ENCODE measurements at places on chromosomes 2 and 18.

GRCh38 chr2:216109962-216110614 lies 940 bp downstream of the XRCC5 start:
- H3K27ac ChIP-seq, result peak overlapping the region; percentile 78
- no peaks in the 10 kb centered on the region for H3K27me3 ChIP-seq
- H3K36me3 ChIP-seq, result peaks cover 24% of the 10 kb centered on the region
- H3K4me1 ChIP-seq, result peaks cover 49% of the 10 kb centered on the region
- peak overlapping the region; percentile 93 for H3K4me3 ChIP-seq
- peak; percentile 39 for DNase-seq

DNA sequence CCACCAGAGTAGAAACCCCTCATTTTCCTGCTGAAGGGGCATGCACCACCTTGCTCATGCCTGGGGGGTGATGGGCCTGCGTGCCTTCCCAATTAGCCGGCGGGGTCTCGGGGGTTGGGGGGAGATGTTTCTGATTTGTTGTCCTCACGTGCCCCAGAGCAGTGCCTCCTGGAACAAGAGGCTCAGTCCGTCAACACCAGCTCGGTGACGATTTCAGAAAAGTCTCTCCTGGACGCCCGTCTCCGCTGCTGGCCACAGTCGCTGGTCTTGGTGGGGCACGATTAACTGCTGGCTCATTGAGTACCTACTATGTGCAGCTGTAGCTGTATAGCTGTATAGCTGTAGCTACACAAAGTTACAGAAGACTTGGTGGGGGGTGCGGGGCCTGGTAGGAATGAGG lies 4.4 kb downstream of the ACKR3 start:
- DNase-seq, result no peak
- no peaks in the 10 kb centered on the region for H3K36me3 ChIP-seq
- H3K4me1 ChIP-seq, result peaks cover 61% of the 10 kb centered on the region

GRCh38 chr2:236400594-236401360 lies 136.6 kb upstream of the ASB18 start:
- DNase-seq, result no peak
- no peak overlapping the region for H3K27ac ChIP-seq
- H3K36me3 ChIP-seq, result no peaks in the 10 kb centered on the region
- H3K4me3 ChIP-seq, result no peak overlapping the region

- H3K27ac ChIP-seq, result no peak overlapping the region
- DNase-seq, result no peak
- H3K4me3 ChIP-seq, result no peak overlapping the region
- peaks cover 7% of the 10 kb centered on the region for H3K4me1 ChIP-seq
- no peaks in the 10 kb centered on the region for H3K36me3 ChIP-seq
These were observed 41.7 kb downstream of the KIAA2012 start for GRCh38 chr2:202114795-202115194.

DNA sequence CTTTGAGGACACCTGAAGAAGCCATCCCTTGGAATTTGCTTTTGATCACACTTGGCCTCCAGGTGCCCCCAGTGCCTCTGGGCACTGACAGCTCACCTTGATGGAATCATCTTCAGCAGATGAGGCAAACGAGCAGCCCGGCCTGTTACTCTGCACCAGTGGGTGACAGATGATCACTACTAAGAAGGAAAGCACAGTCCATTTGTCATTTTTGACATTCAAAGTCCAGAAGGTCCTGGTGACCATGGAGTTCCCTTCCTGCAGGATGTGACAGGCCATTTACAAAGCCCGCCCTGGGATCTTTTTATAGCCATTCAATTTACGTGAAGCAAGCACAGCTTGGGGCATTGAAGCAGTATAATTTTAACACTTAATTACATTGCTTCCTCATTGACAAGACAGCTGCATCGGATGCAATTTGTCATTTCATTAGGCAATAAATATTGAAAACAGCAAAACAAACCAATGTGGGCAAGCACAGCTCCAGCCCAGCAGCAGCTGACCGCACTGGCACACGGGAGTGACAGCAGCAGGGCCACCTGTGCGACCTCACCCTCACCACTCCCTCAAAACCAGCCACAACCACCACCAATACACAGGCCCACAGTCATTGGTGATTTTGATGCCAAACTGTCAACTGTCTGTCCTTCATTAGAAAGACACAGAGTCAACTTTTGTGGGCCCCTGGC lies 76.0 kb upstream of the SLC66A3 start:
- H3K4me3 ChIP-seq, result no peak overlapping the region
- no peak for DNase-seq
- no peak overlapping the region for H3K27ac ChIP-seq
- no peaks in the 10 kb centered on the region for H3K4me1 ChIP-seq
- H3K36me3 ChIP-seq, result no peaks in the 10 kb centered on the region

DNA sequence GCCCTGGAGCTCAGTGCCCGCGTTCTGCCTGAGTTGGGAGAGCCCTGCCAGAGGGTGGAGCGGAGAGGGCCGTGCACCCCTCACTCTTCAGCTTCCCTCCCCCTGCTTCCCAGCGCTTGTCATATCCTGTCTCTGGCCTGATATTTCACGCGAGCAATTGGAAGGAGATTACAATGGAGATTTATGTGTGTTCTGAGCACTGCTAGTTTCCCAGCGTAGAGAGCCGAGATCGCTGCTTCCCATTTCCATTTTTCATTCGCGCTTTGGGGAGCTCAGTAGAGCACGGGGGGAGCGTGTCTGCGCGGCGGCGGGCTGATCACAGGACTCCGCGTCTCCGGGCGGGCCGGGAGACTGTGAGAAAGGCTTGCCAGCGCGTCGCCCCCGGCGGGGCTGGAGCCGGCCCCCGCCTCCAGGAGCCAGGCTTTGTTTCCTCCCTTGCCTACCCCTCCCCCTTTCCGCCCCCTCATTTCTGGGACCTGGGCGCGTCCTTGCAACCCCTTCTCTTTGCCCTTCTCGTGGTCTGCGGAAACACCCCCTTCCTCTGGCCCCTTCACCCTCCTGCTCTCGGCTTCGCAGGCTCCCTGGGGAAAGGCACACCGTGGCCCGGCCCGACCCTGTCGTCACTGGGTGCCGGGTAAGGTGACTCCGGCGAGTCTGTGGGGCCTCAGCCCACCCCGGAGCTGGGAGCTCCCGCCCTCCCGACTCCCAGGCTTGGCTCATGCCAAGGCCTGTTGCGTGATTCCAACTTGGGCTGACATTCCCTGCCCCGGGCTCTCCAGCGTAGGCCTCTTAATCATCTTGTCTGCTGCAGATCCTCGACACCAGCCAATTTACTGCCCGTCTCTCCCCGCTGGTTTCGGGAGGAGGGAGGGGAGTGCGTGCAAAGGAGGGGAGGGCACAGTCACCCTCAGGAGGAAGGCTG lies 5.8 kb downstream of the DLX2 start:
- DNase-seq, result peak; percentile 61
- H3K27ac ChIP-seq, result no peak overlapping the region
- peak overlapping the region; percentile 44 for H3K4me3 ChIP-seq
- peaks cover 100% of the 10 kb centered on the region for H3K27me3 ChIP-seq
- H3K36me3 ChIP-seq, result no peaks in the 10 kb centered on the region

DNA sequence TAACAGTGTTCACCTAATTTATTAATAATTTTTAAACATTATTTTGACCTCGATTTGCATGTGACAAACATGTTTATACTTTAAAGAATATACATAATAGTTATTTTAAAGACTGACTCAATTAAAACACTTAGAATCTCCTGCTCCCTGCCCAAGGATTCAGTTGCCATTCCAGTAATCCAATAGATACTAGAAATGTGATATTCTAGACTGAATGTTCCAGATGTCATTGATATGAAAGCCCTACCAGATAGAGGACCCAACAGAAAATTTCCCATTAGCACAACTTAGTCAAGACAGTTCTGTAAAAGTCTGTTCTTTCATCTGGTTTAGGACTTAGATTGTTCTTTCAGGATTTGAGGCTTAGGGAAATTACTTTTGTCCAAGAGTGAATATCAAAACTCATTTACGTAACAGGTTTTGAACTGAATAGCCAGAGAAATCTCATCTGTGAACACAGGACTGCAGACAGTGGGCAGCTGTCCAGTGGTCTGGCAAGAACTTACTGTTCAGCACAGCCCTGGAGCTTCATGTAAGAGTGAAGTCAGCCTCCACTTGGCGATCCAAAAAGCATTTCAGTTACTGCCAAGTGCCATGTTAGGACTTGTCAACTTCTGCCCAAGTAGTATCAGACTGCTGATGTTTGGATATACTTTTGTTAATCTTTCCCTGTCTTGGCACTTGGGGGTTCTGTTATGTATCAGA lies 77.5 kb downstream of the OSBPL6 start:
- peaks cover 8% of the 10 kb centered on the region for H3K4me1 ChIP-seq
- H3K27ac ChIP-seq, result no peak overlapping the region
- no peaks in the 10 kb centered on the region for H3K36me3 ChIP-seq
- no peaks in the 10 kb centered on the region for H3K27me3 ChIP-seq

DNA sequence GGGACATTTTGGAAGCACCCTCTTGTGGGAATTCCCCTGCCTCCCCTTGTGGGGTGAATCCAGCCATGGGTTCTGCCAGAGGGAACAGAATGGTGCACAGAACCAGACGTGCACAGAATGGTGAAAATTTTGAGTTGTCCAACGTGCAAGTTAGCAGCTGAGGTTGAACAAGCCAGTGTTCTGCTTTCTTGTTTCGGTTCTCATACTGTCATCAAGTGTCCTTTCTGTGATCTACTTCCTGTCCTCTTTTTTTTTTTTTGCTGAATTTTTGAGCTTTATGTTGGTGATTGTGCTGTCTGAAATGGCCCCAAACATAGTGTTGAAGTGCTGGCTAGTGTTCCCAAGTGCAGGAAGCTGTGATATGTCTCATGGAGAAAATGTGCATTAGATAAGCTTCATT lies 21.5 kb upstream of the REEP1 start:
- DNase-seq, result no peak
- H3K27me3 ChIP-seq, result no peaks in the 10 kb centered on the region
- no peak overlapping the region for H3K27ac ChIP-seq
- no peak overlapping the region for H3K4me3 ChIP-seq
- no peaks in the 10 kb centered on the region for H3K36me3 ChIP-seq

DNA sequence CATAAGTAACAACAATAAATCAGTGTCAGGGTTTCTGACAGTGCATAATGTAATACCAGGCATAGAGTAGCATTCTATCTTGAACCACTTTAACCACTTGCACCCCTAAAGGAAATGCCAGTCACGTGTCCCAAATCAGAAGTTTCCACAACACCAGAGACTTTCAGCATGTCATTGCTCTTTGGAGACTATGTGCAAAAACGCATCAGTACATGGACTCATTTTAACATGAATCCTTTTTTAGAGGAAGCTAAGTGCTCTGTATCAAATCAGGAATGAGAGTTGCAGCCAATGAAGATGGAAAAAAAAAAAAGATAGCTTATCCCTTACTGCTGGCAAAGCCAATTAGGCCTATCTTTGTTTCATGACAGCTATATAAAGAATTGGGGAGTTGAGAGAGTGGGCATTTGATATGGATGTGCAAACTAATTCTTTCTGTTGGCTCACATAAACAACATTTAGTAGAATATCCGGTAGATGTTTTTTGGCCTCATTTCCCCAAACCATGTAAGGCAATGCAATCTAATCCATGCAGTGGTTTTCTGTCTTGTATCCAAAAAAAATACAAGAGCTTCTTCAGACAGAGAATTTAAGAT lies 353.1 kb downstream of the IRS1 start:
- H3K4me3 ChIP-seq, result no peak overlapping the region
- H3K4me1 ChIP-seq, result no peaks in the 10 kb centered on the region
- no peaks in the 10 kb centered on the region for H3K27me3 ChIP-seq
- no peak overlapping the region for H3K27ac ChIP-seq

DNA sequence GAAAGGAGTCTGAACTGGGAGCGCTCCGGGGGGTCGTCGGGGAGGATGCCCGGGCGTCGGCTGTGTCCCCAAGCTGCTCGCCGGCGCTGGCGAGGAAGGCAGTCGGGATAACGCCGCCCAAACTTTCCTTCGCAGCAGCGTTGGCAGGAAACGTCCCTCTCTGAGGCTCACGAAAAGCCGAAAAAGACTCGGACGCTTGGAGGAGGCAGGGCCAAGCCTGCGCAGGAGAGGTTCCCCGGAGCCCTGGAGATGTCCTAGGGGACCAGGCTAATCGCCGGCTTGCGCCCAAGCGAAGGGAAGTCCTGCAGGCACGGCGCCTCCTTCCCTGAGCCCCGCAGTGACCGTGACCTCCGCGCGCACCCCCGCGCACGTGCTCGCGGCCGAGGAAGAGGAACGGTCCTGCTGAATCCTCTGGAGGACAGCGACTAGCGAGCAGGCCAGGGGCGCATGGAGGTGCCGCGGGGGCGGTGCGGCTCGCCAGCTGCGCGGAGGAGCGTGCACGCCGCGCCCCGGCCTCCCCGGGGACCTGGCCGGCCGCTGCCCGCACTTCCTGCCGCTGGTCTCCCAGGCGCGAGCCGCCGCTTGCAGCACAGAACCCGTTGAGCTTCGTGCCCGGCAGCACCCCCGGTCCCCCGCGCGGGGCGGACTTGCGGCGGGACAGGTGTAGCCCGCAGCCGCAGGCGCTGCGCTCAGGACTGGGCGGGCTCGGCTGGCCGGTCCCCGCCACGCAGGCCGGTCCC lies at the start of gene SH3RF3:
SH3RF3 (plus strand) TSS at position 590 of the 740 bp plus-strand sequence.
- no peaks in the 10 kb centered on the region for H3K36me3 ChIP-seq
- peak; percentile 68 for DNase-seq
- peaks cover 81% of the 10 kb centered on the region for H3K27me3 ChIP-seq
- H3K27ac ChIP-seq, result no peak within 1 kb of the TSS

- H3K4me1 ChIP-seq, result no peaks in the 10 kb centered on the region
- DNase-seq, result no peak
- no peaks in the 10 kb centered on the region for H3K36me3 ChIP-seq
- H3K4me3 ChIP-seq, result no peak overlapping the region
- no peak overlapping the region for H3K27ac ChIP-seq
These were observed 391.6 kb downstream of the ADCYAP1 start for GRCh38 chr18:1296237-1296636.

- H3K4me3 ChIP-seq, result no peak overlapping the region
- no peaks in the 10 kb centered on the region for H3K36me3 ChIP-seq
- H3K4me1 ChIP-seq, result peaks cover 54% of the 10 kb centered on the region
These were observed 276.3 kb upstream of the PARD3B start for GRCh38 chr2:204268971-204269370.

- H3K4me3 ChIP-seq, result no peak overlapping the region
- H3K27me3 ChIP-seq, result no peaks in the 10 kb centered on the region
- no peak for DNase-seq
- no peaks in the 10 kb centered on the region for H3K36me3 ChIP-seq
- no peak overlapping the region for H3K27ac ChIP-seq
- no peaks in the 10 kb centered on the region for H3K4me1 ChIP-seq
These were observed 260.2 kb downstream of the TMX3 start for GRCh38 chr18:68454511-68455228.

DNA sequence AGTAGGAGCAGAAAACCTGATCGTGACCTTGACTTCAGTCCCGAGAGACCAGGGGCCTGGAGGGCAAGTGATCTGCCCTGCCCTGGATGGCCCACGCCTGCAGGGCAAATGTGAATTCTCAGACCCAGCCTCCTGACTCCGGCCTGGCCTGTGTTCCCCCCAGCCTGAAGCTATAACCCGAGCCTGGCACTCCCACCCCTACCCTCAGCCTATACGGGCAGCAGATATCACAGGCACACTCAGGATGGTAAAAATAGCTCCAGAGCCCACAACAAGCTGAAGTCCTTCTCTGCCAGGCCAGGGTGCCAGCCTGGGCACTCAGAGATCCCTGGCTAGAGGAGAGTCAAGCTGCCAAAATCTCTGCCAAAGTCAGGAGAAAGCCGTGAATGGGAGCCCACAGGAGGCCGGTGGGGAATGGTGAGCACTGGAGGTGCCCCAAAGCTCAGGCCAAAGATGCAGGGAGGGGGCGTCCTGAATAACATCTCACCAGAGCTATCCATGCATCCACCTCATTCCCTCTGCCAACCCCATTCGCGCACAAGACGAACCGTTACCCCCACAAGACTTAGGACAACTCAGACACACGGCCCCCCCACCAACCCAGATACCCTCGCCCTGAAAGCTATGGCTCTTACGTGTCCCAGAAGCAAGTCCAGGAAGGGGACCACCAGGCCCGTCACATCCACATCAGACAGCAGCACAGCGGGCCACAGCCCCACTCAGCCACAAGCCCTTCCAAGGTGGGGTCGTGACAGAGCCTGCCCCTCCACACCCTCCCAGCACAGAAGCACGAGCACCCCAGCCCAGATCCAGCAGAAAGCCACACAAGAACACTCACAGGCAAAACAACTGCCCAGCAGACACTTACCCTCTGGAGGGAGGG lies 144.9 kb downstream of the TNS1 start:
- no peak for DNase-seq
- H3K36me3 ChIP-seq, result no peaks in the 10 kb centered on the region
- H3K27ac ChIP-seq, result no peak overlapping the region

Data from neural progenitor cell (in vitro differentiated cells).